ENCODE measurements at places on chromosomes 5 and 9. TPM values are rescaled to one million over a fixed set of nuclear protein-coding genes. Genes with fewer than 3 reads are reported as not detected.
A peak's percentile ranks its signal among the peaks of the same experiment; 100 is the strongest.

STING1 gene
- total RNA-seq, result 68.4 TPM

DMRT3 gene
- total RNA-seq, result not detected

PROB1 gene
- 4.3 TPM for total RNA-seq

RGS7BP gene
- not detected for total RNA-seq

C9 gene
- total RNA-seq, result not detected

RNF183 gene
- 0.14 TPM for total RNA-seq

DNA sequence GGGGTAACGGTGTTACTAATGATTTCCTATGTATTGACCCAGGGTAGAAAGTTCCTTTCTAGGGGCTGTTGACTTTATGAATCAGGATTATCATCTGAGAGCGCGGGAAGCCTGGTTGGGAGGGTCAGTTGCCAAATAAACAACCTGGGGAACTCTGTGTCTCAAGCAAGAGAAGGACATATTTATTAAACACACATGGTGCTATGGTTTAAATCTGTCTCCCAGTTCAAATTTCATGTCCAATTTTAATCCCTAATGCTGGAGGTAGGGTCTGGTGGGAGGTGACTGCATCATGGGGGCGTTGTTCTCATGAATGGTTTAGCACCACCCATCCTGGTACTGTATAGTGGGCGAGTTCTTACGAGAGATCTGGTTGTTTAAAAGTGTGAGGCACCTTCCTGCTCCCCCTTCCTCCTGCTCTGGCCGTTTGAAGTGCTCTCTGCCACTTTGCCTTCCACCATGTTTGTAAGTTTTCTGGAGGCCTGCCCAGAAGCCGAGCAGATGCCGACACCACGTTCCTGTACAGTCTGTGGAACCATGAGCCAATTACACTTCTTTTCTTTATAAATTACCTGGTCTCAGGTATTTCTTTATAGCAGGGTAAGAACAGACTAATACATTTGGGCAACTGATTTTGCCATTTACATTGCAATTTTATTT is 19.7 kb upstream of the GAS1 start:
- no peak overlapping the region for H3K4me3 ChIP-seq
- no peaks in the 10 kb centered on the region for H3K36me3 ChIP-seq
- no peak overlapping the region for H3K27ac ChIP-seq
- H3K27me3 ChIP-seq, result no peaks in the 10 kb centered on the region
- H3K4me1 ChIP-seq, result no peaks in the 10 kb centered on the region
- no peak for DNase-seq

GRCh38 chr5:77066184-77066583 is 20.9 kb downstream of the ZBED3 start:
- H3K27me3 ChIP-seq, result no peaks in the 10 kb centered on the region
- H3K4me1 ChIP-seq, result peaks cover 10% of the 10 kb centered on the region
- H3K4me3 ChIP-seq, result no peak overlapping the region

GRCh38 chr5:102049517-102049916 is 246.6 kb downstream of the SLCO4C1 start:
- H3K27me3 ChIP-seq, result no peaks in the 10 kb centered on the region
- no peaks in the 10 kb centered on the region for H3K4me1 ChIP-seq
- no peak overlapping the region for H3K27ac ChIP-seq
- H3K36me3 ChIP-seq, result no peaks in the 10 kb centered on the region
- no peak for DNase-seq
- H3K4me3 ChIP-seq, result no peak overlapping the region

- H3K4me3 ChIP-seq, result no peak overlapping the region
- no peaks in the 10 kb centered on the region for H3K36me3 ChIP-seq
These were observed 25.3 kb downstream of the LAMC3 start for GRCh38 chr9:131034268-131034667.

- H3K4me1 ChIP-seq, result no peaks in the 10 kb centered on the region
- no peaks in the 10 kb centered on the region for H3K36me3 ChIP-seq
- peaks cover 3% of the 10 kb centered on the region for H3K27me3 ChIP-seq
- DNase-seq, result no peak
- H3K4me3 ChIP-seq, result no peak overlapping the region
These were observed 866.5 kb upstream of the DMAC1 start for GRCh38 chr9:8666060-8666459.

DNA sequence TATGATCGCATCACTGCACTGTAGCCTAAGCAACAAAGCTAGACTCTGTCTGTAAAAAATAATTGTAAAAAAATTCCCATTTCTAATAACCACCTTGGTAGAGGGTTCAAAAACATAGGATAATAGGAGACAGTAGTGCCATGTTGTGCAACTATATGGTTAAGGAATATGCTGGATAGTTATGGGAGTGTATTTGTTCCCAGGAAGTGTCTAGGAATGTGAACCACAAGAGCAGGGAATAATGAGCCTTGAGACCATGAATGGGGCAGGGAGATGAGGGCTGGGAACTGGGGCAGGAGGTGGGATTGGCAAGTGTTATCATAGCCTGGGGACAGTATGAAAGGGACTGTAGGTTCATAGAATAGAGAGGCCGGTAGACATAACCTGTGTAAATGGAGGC is 50.4 kb downstream of the RUSC2 start:
- no peaks in the 10 kb centered on the region for H3K36me3 ChIP-seq
- DNase-seq, result no peak
- H3K4me3 ChIP-seq, result no peak overlapping the region
- peaks cover 11% of the 10 kb centered on the region for H3K27me3 ChIP-seq
- no peaks in the 10 kb centered on the region for H3K4me1 ChIP-seq
- no peak overlapping the region for H3K27ac ChIP-seq

DNA sequence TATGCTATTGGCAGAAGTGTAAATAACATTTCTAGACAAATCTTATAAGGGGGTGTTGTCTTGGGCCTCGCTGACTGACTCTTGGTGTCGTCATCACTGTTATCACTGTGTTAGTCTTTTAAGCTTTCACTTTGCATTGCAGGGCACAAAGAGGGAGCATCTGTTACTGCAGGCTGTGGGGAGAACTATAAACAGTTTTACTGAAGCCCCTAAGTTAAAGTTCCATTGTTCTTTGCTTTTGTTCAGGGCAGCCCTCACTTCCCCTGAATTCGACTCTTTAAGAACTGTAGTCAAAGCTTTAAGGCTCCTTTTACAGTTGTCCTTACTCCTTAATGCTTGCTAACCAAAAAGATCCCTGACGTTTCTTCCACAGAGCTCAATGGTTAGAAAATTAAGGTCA is 605.0 kb downstream of the RAB3C start:
- H3K27me3 ChIP-seq, result peaks cover 41% of the 10 kb centered on the region
- no peak overlapping the region for H3K4me3 ChIP-seq
- H3K27ac ChIP-seq, result no peak overlapping the region
- no peaks in the 10 kb centered on the region for H3K36me3 ChIP-seq

DNA sequence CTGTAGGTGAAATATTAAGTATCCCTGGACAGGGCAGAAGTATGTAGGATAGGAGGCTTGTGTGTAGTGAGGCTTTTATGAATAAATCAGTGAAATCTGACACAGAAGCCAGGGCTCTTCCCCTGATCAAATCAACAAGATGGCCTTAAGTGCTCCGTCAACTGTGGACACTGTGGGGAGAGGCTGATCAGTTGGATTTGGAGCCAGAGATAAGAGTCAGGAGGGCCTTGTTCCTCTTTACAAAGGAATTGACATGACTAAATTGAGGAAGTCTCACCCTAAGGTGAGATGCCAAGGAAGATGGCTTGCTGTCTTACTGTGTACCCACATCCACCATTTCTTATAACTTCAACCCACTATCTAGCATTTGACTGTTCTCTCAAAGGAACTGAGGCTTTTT is 91.6 kb upstream of the PRRC1 start:
- peaks cover 5% of the 10 kb centered on the region for H3K4me1 ChIP-seq
- DNase-seq, result no peak
- peaks cover 1% of the 10 kb centered on the region for H3K36me3 ChIP-seq
- H3K4me3 ChIP-seq, result no peak overlapping the region
- H3K27me3 ChIP-seq, result peaks cover 10% of the 10 kb centered on the region

DNA sequence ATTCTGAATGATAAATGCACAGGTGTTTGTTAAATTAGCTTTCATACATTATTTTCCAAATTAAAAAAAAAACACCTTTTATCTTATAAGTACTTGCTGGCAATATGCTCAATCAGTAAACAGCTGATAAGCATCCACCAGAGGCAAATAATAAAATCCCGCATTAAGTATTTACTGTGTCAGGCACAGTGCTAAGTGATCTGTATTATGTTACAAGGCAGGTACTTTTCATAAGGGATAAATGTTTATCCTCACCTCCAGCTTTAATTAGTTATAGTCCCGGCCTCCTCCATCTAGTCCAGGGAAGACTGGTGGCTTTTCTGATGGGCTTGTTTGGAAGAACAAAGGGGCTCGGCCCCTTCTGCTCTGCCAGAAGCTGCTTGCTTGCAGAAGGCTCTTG is 40.1 kb downstream of the PFDN1 start:
- H3K27me3 ChIP-seq, result no peaks in the 10 kb centered on the region
- H3K27ac ChIP-seq, result peak overlapping the region; percentile 55
- H3K4me3 ChIP-seq, result no peak overlapping the region
- peaks cover 32% of the 10 kb centered on the region for H3K36me3 ChIP-seq
- H3K4me1 ChIP-seq, result peaks cover 58% of the 10 kb centered on the region
- no peak for DNase-seq

DNA sequence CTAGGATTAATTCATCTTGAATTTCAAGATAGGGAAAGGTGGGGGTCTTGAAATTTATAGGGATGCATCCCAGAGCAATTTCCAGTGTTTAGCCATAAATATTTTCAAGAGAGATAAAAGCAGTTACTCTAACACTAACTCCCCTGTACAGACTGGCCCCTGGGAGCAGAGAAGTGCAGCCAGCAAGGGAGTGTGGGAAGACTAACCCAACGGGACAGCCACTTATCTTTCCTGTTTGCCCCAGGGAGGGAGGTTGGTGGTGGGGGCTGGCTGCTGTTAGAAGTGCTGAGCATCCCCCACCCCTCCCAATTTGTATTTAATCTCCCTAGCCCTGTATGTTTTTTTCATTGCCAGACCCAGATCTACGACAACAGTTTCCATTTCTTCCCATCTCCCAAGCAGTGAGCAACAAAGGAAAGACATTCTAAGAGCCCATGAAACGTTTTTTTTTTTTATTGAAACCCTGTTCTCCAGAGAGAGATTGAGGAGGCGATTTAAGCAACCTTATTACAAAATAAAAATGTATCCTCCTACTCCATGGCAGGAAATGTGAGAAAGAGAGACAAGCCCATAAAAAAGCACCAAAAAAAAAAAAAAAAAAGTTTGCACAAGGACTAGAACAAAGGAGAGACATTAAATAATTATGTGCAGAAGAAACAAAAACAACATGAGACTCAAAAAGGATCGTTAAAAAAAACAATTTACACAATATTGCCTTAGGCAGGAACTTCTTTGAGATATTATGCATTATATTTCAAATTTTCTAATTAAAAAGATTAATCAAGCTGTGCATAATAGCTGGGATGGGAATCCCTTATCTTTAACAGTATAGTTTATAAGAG is 343.4 kb downstream of the ARHGEF28 start:
- H3K4me1 ChIP-seq, result no peaks in the 10 kb centered on the region
- no peak overlapping the region for H3K27ac ChIP-seq
- DNase-seq, result no peak
- H3K4me3 ChIP-seq, result no peak overlapping the region
- peaks cover 7% of the 10 kb centered on the region for H3K27me3 ChIP-seq

GRCh38 chr9:111728143-111728542 is 66.6 kb downstream of the SHOC1 start:
- H3K4me3 ChIP-seq, result no peak overlapping the region
- peaks cover 12% of the 10 kb centered on the region for H3K36me3 ChIP-seq
- H3K27ac ChIP-seq, result no peak overlapping the region
- peaks cover 2% of the 10 kb centered on the region for H3K4me1 ChIP-seq

Measured in activated naive CD8-positive, alpha-beta T cell treated with anti-CD3 and anti-CD28 coated beads, Interleukin-2, amount 10 ng/mL, durations not matched to agents 7 days and 5 days (primary cell).